ENCODE measurements at places on chromosomes 6 and 20. TPM values are rescaled to one million over a fixed set of nuclear protein-coding genes. Genes with fewer than 3 reads are reported as not detected.

The PHACTR1 gene
- polyA plus RNA-seq, result 19.1 TPM

The DEFB115 gene
- not detected for polyA plus RNA-seq

The XKR7 gene
- 0.47 TPM for polyA plus RNA-seq

The MUC21 gene
- 0.04 TPM for polyA plus RNA-seq

DNA sequence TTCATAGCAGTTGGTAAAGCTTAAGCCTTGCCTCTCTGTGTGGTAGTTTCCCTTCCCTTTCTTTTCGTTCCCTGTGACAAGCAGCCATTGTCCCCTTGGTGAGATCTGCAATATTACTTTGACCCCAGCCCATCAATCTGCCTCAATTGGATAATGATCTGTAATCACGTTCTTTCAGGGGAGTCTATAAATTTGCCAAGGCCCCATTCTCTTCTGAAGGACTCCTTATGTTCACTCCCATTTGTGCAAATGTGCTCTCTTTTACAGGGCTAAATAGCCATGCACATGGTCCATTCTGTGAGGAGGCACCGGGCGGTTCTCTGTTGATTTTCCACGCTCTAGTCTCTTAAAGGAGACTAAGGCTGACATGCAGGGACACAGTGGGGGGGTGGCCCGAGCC lies 660.4 kb upstream of the SLC35B3 start:
- no peak for DNase-seq

DNA sequence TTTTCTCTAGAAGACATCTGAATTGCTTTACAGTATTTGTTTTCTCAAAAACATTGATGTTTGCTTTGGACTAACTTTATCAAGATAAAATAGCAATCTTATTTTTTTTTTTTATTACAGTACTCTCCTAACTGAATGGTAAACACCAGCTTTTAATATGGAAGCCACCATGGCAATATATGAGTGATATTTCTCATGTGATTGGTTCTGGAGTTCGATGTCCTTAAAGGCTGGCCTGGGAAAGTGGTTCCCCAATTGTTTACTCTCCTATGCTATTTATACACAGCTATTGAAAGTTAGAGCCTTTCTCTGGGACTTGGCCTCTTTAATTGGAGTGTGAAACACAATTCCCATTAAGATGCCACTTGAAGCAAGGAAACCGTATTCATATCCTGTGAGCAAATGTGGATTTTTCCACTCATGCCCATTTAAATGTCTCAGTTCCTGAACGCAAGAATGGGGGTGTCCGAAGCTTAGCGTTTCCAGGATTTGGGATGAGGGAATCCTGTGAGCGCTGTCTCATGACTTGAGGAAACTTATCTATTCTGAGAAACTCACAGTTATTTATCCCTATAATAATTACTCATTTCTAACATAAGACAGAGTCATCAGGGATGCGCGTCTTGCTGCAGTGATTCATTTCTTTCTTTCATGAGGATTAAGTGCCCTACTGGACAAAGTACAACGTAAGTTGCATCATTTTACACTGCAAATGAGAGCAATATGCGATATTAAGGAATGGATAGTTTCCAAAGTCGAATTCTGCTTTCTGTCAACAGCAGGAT lies 143.3 kb upstream of the PREP start:
- DNase-seq, result no peak

DNA sequence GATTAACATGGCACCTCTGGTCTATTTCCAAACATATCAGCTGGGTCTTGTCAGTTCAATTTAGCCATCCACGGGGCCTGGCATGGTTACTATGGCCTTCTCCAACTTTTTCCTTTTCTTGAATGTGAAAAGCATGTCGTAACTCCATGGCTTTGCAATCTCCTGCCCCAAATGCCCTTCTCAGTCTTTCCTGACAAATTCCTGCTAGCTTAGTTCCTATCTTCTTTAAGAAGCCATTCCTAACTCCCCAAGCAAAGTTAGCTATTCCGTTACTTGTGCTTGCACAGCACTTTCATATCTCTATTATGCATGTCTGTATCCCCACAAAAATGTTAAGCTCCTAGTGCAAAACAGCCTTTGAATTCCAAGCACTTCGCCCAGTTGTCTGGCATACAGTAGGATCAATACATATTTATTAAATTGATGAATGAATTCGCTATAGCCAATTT lies 105.6 kb downstream of the AIG1 start:
- no peak for DNase-seq

DNA sequence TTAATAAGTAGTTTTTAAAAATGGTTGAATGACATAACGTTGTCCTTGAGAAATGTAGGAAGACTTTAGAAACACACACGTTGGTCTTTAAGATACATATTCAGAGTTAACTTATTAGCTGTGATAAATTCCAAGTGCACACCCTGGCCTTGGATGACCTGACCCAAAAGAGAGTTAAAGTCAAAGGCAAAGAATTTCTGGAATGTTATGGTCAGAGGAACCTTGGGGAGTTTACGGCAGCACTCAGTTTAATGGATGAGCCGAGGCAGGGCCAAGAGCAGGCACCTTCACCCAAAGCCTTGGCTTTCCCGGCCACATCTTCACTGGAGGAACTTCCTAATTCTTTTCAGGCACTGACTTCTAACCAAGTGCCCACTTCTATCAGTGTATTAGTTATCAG lies 200.5 kb downstream of the SMOC2 start:
- DNase-seq, result no peak

GRCh38 chr6:167323111-167323510 lies 1.8 kb upstream of the TTLL2 start:
- DNase-seq, result no peak

- no peak for DNase-seq
These were observed 11.2 kb downstream of the CASS4 start for GRCh38 chr20:56423211-56423610.

DNA sequence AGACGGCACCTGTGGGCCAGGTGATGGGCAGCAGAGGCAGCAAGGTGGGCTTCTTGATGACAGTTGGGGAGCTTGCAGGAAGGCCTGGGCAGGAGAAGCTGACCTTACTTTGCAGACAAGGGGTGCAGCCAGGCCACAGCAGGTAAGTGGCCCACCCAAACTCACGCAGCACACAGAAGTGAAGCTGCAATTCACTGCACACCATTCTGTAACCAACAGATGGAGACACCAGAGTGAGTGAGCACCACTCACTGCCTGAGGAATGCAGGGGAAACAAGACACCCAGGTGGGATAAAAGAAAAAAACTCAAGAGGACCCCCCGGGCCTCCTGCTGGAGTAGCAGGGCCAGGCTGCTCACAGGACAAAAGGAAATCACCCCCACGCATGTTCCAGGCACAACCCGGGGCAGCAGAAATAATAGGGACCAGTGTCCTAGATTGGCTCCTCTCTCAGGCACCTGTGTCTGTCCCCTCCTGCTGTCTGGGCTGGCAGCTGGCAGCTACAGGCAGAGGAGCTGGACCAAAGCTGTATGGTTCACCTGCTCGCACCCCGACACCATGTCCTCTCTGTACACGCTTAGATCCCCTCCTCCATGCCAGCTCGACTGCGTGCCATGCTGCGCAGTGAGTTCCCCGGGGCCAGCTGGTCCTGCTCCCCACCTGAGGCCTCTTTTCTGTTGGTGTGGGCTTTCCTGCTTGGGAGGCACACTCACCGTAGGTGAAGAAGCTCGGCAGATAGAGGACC lies 4.9 kb downstream of the MTCH1 start:
- DNase-seq, result no peak

DNA sequence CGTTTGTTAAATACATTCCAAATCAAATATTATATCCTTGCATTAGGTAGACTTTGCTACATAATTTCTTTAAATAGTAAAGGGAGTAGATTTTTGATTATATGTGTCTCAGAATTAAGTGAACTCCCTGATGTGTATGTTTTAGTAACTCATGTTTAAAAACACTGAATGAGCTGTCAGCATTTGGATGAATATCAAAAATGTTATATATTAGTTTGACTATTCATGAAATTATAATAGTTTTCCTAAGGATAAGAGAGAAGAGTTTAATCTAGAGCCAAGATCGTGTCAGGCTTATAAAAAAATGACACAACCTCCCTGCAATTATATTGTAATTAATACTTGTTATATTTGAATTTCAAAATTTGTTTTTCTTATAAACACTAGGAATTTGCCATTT lies 195.2 kb downstream of the COL19A1 start:
- DNase-seq, result no peak

DNA sequence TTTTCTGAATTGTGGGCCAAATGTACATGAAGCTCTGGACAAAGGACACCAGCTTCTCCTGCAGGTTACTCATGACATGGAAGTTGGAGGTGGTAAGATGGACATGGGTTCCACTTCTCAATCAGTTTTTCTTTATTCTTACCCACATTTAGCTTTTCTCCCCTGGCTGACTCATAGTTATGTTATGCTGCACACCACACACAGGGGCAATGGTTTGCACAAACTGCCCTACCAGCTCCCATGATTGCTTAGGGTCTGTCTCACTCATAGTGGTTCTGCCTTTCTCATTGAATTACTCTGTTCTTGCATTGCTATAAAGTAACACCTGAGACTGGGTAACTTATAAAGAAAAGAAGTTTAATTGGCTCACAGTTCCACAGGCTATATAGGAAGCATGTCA lies 4.5 kb upstream of the CD109 start:
- DNase-seq, result no peak

GRCh38 chr6:3520281-3521230 lies 63.7 kb upstream of the SLC22A23 start:
- DNase-seq, result no peak

GRCh38 chr6:9028086-9028485 lies 592.7 kb upstream of the SLC35B3 start:
- DNase-seq, result no peak
